ENCODE measurements at places on chromosomes 16 and 17.

DNA sequence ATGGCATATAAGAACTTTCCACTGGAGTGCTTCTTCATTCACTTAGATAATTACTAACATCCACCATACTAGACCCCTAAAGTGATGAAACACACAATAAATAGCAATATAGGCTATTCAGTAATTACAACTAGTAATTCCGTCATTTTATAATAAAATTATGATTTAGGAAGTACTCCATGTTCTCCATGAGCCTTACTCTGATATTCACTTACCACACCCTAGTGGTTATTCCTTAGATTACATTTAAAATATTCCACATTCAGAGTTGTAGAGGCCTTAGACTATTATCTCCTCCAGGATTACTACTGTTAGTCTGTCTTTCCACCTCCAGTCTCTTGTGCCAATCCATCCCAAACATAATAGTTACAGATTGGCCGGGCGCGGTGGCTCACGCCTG lies 62.4 kb downstream of the STH start:
- DNase-seq, result no peak

GRCh38 chr16:28298511-28298878 lies 6.2 kb downstream of the SBK1 start:
- no peak for DNase-seq

- DNase-seq, result no peak
These were observed 70.4 kb downstream of the IL21R start for GRCh38 chr16:27472091-27473020.

GRCh38 chr17:61399131-61400065 lies at the start of gene TBX2:
Gene TBX2 (plus strand): TSS chr17:61399843. CDS start chr17:61400177, 334 bp downstream.
- DNase-seq, result no peak

DNA sequence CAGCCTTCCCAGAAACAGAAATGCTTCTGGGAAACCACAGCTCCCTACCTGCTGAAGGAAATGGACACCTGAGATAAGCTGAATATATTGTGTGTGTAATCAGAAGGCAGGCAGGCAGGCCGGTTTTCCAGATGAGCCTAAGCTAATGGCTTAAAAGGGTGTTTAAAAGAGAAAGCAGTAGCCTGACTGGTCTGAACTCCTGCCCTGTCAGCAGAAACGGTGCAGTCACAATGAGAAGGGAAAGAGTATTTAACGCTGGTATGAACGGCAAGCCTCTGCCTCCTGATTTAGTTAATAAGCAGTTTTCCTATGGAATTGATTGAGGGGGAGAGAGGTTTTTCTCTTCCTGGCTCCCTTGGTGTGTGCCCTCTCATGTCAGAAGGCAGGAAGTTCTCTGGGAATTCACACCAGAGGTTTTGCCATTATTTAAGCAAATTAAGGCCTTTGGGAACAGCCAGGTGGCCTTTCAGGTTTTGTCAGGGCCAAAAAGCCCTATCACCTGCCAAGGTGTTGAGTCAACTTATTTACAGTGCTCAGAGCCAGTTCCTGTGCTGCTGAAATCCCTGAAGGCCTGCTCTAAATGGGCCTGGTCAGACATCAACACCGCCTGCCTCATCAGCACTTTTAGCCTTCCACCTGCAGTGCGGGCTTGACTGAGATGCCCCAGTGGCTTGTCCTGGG lies 41.6 kb downstream of the CDH1 start:
- no peak for DNase-seq

DNA sequence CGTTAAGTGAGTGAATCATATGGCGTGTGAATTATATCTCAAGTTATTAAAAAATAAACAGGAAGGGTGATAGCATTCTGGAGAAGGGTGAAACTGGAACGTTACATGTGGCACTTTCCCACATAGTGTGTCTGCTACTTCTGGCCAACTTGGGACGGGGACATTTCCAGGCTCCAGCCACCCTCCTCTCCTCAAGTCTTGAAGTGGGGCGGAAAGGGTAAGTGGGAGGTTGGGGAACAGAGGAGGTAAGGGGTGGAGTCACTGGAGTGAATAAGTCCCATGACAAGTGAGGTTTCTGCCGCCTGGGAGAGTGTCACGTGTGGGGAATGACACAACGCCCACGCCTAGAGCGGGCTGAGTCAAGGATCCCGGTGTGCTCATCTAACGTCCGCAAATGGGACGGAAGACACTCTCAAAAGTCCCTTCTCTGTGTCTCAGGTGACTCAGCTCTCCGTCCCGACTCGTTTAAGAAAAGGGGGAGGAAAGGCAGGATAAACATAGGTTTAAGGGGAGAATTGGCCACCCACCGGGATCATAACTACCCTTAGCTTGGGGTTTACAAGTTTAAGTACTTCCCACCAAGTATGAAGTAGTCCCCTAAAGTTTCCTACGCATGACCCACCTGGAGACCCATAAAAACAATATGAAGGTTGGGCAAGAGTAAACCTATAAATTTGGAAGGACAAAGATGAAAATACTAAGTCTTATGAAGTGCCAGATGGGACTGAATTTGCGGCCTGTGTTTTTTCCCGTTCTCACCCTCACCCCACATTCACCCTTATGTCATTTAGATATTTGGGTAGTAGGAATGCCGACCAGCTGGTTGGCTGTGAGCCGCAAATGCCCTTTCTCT lies 1.2 kb upstream of the SPAG9 start:
- DNase-seq, result peak; percentile 87

DNA sequence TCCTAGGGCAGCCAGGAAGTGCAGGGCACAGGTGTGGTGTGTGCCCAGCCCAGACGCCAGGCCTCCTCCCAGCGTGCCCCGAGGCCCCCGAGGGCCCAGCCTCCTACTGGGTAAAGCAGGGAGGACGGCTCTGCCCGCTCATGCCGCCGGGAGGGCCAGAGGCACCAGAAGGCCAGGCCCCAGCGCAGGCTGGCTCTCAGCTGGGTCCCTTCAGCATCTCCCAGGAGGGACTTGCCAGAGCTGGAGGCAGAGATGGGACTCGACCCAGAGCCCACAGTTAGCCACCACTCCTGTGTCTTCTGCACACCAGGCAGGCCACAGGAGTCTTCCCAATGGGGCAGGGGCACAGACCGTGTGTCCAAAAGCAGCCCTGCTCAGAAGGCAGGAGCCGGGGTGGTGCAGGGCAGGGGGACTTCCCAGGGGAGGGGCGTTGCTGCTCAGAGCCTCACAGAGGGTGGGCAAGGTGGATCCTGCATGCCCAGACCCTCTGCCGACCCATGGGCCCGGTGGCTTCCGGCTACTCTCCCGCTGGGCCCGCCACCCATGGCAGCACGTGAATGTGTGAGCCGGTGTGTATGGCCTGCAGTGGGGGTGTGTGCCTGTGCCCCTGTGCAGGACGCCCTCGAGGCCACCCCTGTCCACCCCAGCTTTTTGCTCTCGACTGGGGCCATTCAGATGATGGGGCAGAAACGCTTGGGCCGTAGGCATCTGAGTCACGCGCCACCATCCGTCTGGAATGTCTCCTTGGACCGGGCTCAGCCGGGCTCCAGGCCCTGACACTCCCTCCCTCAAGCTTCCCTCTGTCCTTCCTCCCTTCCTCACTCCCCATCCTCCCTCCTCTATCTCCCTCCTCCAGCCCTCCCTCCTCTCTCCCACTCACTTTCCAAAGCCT lies 5.7 kb upstream of the ZNF469 start:
- DNase-seq, result no peak

DNA sequence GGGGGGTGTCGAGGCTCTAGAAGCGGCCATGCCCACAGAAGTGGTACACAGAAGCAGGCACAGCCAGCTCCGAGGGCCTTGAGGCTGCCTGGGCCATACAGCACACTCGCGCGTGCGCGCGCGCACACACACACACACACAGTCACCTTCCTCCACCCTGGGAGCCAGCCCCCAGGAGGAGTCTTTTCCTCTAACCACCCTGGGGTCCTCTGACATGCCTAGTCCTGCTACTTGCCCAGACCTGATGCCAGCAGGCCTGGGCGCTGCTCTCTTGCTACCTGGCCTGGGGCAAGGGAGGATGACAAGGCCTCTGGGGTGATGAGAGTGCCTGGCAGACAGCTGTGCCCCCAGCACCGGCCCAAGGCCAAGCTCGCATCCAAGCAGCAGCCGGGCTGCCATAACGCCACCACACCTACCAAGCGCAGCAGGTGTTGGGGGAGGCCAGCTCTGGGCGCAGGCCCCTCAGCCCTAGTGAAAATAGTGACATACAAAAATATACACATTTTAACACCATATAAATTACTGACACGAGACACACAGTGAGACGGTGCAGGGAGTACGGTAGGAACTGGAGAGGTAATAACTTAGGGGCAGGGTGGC lies 41.1 kb downstream of the TSC2 start:
- DNase-seq, result no peak

GRCh38 chr16:46718214-46718613 lies 28.8 kb downstream of the ORC6 start:
- no peak for DNase-seq

- DNase-seq, result no peak
These were observed 61.3 kb upstream of the KIFC3 start for GRCh38 chr16:57863434-57864160.

DNA sequence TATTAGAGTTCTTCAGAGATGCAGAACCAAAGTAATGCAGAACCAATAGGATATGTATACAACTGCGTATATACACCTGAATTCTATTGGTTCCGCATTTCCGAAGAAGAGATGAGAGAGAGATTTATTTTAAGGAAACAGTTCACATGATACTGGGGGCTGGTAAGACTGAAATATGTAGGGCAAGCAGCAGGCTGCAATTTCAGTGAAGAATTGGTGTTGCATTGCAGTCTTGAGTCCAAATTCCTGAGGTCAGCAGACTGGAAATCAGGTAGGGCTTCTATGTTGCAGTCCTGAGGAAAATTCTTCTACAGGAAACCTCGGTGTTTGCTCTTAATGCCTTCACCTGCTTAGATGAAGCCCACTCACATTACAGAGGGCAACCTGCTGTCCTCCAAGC lies 128.2 kb upstream of the MED13 start:
- no peak for DNase-seq

DNA sequence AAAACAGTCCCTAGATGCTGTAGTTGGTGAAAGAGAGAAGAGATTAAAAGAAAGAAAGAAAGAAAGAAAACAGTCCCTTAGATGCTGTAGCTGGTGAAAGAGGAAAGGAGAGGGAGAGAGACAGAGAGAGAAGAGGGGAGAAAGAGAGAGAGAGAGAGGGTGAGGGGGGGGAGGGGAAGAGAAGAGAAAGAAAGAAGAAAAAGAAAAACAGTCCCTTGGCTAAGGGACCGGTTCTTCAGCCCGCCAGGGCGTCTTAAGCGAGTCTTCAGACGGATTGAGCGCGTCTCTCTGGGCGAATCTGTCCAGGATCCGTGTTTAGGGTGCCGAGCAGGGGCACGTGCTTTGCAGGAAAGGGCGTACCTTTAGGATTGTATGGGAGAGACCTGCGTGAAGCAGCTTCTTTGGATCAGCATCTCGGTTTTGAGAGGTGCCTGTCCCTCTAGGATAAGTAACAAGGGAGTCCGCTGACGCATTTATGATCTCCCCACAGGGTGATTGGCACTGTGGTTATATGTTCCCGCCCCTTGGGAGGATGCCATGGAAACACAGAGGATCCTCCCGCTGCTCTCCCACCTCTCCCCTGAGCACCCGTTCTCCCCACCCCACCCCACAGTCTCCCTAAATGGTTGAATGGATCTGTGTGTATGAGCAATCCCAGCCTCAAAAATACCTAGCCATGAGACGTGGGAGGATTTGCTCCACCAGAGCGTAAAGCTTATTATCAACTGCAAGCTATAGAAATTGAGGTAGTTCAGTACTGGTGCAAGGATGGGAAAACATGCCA lies 16.7 kb downstream of the GNGT2 start:
- DNase-seq, result no peak

DNA sequence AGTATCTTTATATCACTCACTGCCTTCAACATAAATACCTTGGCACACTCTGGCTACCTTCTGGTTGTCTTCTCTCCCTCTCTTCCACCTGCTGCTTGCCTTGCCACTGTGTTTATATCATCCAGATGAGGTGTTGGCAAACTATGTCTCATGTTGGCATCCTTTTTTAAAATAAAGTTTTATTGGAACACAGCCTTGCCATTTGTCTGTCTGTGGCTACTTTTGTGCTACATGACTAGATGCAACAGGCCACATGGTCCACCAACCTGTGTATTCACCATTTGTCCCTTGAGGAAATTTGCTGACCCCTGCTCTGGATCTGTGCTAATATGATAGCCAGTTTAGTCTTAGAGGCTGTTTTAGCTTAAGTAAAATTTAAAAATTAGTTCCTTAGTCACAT lies 36.8 kb downstream of the NSRP1 start:
- DNase-seq, result no peak

GRCh38 chr17:64706224-64707049 lies 44.3 kb upstream of the SMURF2 start:
- DNase-seq, result no peak

- no peak for DNase-seq
These were observed 180.8 kb downstream of the XYLT1 start for GRCh38 chr16:17289674-17290635.

GRCh38 chr16:89764711-89765201 lies 43.4 kb downstream of the ZNF276 start:
- DNase-seq, result peak; percentile 20

- DNase-seq, result no peak
These were observed 16.2 kb downstream of the SMTNL2 start for GRCh38 chr17:4600563-4600962.

- DNase-seq, result no peak
These were observed 11.6 kb upstream of the NOS2 start for GRCh38 chr17:27811961-27812360.

- no peak for DNase-seq
These were observed 45.6 kb downstream of the RMI2 start for GRCh38 chr16:11390573-11391495.

DNA sequence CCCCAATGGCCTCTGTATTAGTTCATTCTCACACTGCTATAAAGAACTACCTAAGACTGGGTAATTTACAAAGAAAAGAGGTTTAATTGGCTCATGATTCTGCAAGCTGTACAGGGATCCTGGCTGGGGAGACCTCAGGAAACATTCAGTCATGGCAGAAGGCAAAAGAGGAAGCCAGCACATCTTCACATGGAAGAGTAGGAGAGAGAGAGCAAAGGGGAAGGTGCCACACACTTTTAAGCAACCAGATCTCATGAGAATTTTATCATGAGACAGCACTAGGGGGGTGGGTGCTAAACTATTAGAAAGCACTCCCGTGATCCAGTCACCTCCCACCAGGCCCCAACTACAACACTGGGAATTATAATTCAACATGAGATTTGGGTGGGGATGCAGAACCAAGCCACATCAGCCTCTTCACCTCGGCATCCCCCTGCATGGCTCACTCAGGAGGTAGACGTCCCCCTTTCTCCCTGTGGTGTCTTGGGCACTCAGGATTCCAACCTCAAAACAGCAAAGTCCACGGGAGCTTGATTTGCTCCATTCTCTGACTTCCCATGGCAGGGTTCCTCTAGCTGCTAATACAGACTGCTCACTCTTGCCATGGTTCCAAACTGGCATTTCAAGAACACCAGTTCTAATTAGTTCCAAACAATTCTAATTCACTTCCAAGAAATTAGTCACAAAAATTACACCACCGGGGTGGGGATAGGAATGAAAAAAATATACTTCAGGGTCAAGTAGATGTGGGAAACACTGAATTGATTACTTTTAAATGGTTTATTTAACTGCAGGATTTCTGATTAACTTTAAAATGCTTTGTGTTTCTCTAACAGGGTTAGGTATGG lies 203.8 kb upstream of the HSBP1 start:
- no peak for DNase-seq

GRCh38 chr17:43831633-43832032 lies 1.3 kb downstream of the MPP3 start:
- no peak for DNase-seq

Measured in stimulated activated CD4-positive, alpha-beta T cell treated with anti-CD3 and anti-CD28 coated beads, Interleukin-2, amount 100 ng/mL, for 48 hours (primary cell).